ENCODE measurements at places on chromosomes 4 and X. TPM values are rescaled to one million over a fixed set of nuclear protein-coding genes. Genes with fewer than 3 reads are reported as not detected.

GRCh38 chr4:105586638-105587328, 34.4 kb downstream of the ARHGEF38 start:
- DNase-seq = no peak

- DNase-seq = no peak
Measured at GRCh38 chr4:7172946-7173345, 19.4 kb upstream of the SORCS2 start.

- no peak for DNase-seq
Measured at GRCh38 chrX:39859991-39860861, 237.5 kb downstream of the BCOR start.

Gene SPANXD
- total RNA-seq = not detected

- no peak for DNase-seq
Measured at GRCh38 chr4:110484029-110484428, 8.1 kb downstream of the ENPEP start.

- DNase-seq = no peak
Measured at GRCh38 chr4:5463936-5464650, 244.3 kb downstream of the EVC2 start.

DNA sequence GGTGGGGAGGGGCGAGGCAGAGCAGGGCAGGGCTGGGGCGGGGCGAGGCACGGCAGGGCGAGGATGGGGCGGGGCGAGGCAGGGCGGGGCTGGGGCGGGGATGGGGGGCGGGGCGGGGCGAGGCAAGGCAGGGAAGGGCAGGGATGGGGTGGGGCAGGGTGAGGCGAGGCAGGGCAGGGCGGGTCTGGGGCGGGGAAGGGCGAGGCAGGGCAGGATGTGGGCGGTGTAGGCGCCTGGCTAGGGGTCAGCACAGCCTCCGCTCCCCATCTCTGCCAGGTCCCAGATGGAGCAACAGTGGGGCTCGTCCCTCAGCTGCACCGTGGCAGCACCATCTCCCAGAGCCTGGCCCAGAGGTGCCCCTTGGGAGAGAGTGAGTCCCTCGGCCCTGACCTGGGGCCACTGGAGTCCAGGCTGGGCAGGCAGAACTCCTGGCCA, 4.2 kb upstream of the SRPK3 start:
- no peak for DNase-seq

- DNase-seq = peak; percentile 13
Measured at GRCh38 chr4:184811526-184812198, 14.1 kb downstream of the ACSL1 start.

Gene RHOH
- 6.8 TPM for total RNA-seq

Gene EPHA5
- not detected for total RNA-seq

Data from Peyer's patch (tissue), 4 donors.